Suprapubic skin (tissue), 4 donors: ENCODE measurements at places on chromosomes 7 and 10. TPM values are rescaled to one million over a fixed set of nuclear protein-coding genes. Genes with fewer than 3 reads are reported as not detected.
A peak's percentile ranks its signal among the peaks of the same experiment; 100 is the strongest.

DNA sequence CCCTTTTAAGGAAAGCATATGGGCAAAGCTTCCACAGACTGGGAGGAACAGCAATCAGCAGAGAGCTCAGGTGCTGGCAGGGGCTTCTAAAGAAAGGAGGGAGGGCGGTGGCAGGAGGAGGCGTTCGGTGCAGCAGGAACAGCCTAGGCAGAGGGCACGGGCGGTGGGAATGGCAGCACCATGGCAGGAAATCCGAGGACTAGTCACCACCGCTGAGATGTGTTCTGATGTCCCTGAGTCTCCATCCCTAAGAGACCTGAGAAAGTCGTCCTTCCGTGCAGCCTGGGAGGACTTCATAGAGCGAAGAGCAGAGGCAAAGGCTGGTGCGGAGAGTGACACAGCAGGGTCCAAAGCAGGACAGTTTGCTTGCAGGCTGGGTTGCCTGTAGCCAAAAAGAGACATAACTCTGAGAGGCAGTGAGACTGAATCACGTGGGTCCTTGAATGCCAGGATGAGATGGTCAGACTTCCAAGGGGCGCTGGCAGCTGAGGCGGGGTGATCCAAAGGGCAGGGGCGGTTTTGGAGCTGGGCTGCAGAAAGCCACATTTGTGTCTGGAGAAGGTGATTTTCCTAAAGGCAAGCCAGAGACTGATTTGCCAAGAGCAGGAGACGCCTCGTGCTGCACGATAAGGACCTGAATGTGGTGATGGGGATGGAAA is 35.8 kb upstream of the GRID1 start:
- no peak for DNase-seq
- no peak overlapping the region for H3K27ac ChIP-seq
- H3K36me3 ChIP-seq, result no peaks in the 10 kb centered on the region
- no peak overlapping the region for H3K4me3 ChIP-seq

DNA sequence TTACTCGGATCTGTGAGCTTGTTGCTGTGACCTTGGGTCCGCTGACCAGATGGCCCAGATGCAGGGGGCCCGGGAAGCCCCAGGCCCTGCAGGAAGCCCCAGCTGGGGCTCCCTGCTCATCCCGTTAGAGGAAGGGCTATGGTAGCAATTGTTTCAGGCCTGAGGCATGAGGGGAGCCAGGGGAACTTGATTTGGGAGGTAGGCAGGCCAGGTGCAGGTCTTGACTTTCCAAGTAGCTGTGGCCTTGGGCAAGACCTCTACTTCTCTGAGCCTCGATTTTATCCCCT is 55.0 kb upstream of the CXCL12 start:
- H3K27ac ChIP-seq, result no peak overlapping the region

DNA sequence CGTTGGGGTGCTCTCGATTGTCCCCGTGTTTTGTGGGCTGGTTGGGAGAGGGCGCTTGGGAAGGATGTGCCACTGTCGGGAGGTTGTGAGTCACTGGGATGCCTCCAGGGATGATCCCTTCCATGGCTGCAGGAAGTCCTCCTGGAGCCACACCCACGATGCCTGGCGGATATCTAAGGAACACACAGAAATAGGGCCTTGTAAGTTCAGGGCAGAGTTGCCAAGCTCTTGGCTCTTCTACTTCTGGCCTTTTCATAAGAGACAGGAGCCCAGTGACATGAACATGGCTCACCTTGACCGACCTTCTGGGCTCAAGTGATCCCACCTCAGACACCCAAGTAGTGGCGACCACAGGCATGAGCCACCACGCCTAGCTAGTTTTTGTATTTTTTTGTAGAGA is 47.6 kb downstream of the ZRANB1 start:
- H3K27ac ChIP-seq, result peak overlapping the region; percentile 19
- no peak for DNase-seq
- H3K4me1 ChIP-seq, result peaks cover 11% of the 10 kb centered on the region
- no peaks in the 10 kb centered on the region for H3K27me3 ChIP-seq
- no peak overlapping the region for H3K4me3 ChIP-seq
- peaks cover 80% of the 10 kb centered on the region for H3K36me3 ChIP-seq

SDK1 gene
- 2.5 TPM for total RNA-seq

PILRA gene
- total RNA-seq, result 1.3 TPM
